ENCODE measurements at places on chromosomes 1 and 21. TPM values are rescaled to one million over a fixed set of nuclear protein-coding genes. Genes with fewer than 3 reads are reported as not detected.

The NTNG1 gene
- not detected for total RNA-seq

The TMPRSS15 gene
- not detected for total RNA-seq

The CYP4Z1 gene
- not detected for total RNA-seq

DNA sequence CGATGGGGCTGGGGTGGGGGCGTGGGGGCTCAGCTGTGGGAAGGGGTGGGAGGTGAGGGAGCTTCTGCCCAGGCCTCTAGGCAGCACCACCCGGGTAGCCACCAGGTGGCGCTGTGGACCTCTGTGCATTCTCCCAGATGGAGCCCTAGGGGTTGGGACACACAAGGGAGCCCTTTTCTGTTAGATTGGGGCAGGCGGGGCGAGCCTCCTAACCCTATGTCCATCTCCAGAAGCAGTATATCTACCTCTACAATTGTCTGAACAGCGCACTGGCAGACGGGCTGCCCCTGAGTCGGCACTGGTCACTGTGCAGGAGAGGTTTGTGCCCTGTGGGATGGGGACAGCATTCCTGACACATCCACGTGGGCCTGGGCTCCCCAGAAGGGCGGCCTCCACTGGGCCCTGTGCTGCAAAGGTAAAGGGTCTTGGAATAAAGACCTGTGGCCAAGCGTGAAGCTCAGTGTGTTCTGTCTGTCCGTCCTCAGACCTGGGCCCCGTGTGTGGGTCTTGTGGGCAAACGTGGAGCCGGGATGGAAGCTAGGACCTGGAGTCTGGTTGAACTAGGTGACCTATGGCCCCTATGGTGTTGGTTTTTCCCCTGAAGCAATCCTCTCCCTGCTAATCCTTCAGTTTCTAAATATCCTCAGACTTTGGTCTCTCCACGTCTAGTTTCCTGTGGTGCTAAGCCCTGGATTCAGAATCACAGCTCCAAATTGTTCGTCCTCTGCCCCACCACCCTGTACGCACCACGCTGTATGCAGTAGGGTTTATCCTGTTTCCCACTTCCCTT, 4.4 kb upstream of the LGR6 start:
- peak; percentile 42 for DNase-seq

- no peak for DNase-seq
Observed at GRCh38 chr1:162973381-162973795, 95.8 kb upstream of the RGS4 start.

DNA sequence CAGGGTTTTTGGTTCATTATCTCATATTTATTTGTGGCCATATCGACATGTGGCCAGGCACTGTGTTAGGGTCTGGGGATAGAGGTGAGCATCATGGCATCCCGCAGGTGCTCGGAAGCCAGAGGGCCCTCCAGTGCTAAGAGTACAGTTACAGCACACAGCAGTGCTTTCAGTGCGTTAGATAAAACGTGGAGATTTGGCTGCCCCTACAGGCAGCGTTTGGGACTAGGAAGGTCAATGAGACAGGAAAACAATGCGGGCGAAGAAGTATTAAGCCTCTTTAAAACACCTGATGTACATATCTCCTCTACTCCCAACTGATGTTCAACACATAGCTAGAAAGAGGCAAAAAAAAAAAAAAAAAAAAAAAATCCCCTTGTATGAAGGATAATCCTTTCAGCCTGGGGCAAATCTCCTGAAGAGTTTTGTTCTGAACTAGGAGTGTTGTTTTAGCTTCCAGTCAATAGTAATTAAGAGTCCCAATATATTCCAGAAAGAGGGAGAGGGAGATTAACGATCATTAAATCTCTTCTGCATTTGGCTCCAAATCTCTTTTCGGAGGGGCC, 80.1 kb downstream of the CAPZB start:
- DNase-seq: no peak
